ENCODE measurements at places on chromosomes 5 and 9.

- no peak for DNase-seq
Observed at GRCh38 chr5:16066810-16067209, 112.8 kb downstream of the MARCHF11 start.

DNA sequence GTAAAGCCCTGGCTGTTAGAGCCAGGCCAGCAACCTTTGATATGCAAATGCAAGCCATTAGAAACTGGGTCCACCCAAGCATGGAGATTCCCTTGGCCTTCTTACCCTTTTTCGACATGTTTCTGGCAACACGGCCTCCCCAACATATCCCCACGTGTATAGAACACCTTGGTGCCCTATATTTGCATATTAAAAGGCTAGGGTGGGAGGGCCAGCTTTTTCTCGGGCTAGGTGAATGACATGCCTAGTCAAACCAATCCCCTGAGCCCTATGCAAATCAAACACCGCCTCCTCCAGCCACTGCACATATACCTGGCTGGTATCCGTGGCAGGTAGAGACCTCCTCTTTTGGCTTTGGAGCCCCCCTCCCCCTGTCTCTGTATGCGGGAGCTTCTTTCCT lies 55.6 kb upstream of the ZFR start:
- DNase-seq: no peak

DNA sequence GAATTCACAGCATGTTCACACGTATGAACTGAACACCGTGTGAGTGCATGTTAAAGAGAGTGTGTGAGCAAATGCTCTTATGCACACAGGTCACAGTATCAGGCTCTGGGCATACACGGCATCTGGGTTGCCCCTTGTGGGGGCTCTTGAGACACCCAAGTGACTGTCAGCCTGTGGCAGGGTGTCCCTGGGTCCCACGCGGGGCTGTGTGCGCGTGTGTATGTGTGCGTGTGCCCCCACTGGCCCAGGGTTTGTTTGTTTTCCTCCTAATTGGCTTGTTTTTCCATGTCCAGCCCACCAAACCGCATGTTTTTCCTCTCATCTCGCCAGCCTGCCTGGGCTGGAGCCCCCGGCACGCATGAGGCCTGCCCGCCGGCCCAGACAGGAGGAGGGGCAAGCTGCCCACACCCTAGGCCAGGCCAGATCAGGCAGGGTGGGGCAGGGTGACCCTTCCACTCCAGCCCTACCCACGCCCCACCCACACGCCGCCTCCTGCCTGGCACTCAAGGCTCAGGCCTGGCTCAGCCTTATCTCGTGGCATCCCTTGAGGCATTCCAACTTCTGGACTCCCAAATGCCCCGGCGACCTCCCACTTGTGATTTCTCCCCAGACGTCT lies 28.8 kb downstream of the CNTFR start:
- no peak for DNase-seq

- peak; percentile 22 for DNase-seq
Observed at GRCh38 chr9:69745716-69746437, 13.9 kb downstream of the PTAR1 start.

DNA sequence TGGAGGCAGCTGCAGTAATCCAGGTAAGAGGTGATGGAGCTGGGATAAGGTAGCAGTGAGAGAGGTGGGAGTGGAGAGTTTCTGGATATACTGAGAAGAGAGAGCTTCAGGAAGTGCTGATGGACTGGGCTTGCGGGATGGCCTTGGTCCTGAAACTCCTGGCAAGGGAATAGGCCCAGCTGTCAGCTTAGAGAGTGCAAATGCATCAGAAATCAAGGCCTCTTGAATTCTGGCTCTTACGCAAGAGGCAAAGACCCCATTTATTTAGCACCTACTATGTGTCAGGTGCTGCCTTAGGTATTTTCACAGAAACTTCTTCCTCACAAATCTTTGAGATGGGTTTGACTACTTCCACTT lies 227.2 kb upstream of the MAP3K1 start:
- no peak for DNase-seq

- no peak for DNase-seq
Observed at GRCh38 chr5:180599981-180600553, 8.8 kb upstream of the SCGB3A1 start.

- DNase-seq: no peak
Observed at GRCh38 chr9:125989524-125990180, 242.5 kb downstream of the PBX3 start.

GRCh38 chr5:133967698-133968203 lies 674 bp downstream of the C5orf15 start:
- peak; percentile 59 for DNase-seq

DNA sequence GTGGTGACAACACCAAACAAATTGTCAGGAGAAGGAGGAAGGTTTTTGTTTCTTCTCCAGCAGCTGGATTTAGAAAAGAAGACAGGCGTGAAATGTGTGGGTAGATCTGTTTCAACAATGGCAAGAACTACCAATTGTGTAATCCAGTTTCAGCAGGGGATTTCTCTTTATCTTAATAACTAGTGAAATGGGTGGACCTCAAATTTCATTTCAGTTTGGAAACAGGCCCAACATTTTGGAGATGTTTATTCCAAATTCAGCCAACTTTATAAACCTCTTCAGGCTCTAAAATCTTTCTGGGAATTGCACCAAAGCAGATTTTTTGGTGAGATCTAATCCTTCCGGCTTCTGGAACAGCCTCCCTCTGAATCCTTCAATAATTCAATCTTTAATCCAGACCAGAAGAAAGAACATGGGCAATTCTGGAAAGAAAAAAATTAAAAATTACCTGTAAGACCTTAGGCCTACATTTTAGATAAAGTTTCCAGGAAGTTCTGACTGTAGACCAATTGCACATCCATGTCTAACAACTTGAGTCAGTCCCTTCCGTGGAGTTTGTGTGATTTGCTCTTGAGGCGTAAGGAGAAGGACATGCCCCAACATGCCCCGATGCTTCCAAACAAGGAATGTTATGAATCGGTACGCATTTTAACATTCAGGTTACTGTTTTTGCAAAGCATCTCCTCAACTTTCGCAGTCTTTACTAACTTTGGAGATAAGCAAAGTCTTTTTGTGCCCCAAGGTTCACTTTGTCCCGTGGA lies 423.6 kb downstream of the IRX1 start:
- no peak for DNase-seq

- no peak for DNase-seq
Observed at GRCh38 chr5:4987431-4987830, 152.7 kb upstream of the ADAMTS16 start.

- no peak for DNase-seq
Observed at GRCh38 chr9:8356406-8356805, 556.8 kb upstream of the DMAC1 start.

DNA sequence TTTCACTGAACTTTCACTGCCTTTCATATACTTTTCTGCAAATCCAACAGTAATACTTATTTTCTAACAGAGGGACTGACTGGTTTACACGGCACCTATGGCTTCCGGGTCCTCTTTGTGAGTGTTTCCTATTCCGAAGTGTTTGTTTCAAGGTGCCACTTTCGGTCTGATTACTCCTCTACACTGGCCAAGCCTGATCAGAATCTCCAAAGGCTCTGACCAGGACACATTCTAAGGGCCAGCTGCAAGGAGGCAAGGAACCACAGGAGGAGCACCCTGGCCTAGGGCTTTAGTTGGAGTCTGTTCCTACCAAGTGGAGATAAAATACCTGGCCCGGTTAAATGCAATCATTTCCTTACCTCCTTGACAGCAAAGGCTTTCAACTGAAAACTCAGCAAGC lies 132.1 kb downstream of the GLIS3 start:
- DNase-seq: no peak

GRCh38 chr5:9118852-9119251 lies 427.0 kb downstream of the SEMA5A start:
- DNase-seq: no peak
